Cardiac fibroblast (primary cell): ENCODE measurements at places on chromosomes 6 and 20.
A peak's percentile ranks its signal among the peaks of the same experiment; 100 is the strongest.

DNA sequence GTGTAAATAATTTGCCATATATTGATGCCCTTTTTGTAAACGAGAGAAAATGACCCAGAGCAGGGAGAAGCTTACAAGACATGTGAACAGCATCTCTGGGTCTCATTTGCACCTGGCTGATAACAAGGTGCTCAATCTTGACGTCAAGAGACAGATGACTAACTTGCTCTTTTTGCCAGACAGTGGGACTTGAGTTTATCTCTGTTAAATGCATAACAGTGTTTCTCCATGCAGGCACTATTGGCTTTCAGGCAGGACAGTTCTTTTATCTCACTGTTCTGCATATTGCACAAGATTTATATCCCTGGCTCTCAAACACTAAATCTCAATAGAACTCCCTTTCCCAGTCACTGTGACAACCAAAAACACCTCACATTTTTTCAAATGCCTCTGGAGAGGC is 56.4 kb downstream of the RFX6 start:
- no peak for DNase-seq

DNA sequence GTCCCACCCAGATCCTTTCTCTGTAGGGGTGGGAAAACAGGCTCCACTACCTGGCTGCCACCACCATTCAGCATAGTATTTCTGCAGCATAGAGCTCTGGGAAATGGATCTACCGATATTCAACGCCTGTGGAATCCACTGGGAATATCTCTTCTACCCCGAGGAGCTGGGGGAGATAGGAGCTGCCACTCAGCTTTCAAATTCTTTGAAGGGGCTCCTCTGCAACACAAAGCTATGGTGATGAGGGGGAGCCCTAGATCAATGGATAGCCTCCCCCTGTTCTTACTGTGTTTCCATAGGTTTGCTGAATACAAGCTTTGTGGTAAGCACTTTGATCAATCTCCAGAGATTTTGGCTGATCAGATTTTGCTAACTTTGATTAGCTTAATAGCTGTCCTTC is 12.9 kb downstream of the FAM50B start:
- DNase-seq = no peak

- DNase-seq = no peak
Observed at GRCh38 chr6:24227556-24227955, 101.5 kb downstream of the NRSN1 start.

DNA sequence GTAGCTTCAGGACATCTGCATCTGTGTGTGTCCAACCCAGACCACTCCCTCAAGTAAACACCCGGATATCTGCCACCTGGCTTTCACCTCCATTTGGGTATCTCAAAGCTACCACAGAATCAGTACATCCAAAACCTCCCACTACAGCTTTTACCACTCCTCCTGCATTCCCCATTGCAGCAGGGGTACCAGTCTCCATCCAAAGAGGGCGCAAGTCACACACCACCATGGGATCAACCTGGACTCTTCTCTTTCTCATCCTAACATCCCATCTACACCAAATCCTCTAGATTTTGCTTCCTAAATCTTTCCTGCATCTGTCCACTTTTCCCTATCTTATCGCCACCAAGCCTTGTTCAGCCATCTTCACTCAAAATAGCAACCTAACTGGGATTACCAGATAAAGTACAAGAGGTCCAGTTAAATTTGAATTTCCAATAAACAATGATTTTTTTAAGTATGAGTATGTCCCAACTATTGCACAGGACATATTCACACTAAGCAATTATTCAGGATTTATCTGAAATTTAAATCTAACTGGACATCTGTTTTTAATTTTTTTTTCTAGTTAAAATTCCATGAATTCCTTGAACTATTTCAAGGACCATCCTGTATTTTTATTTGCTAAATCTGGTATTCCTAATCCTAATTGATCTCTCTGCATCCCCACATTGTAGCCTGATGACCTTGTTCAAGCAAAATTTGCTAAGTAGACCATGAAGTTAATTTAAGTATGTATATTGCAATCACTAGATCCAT is 164.3 kb upstream of the MLN start:
- DNase-seq = peak; percentile 6
